ENCODE measurements at places on chromosomes 2 and 18.
A peak's percentile ranks its signal among the peaks of the same experiment; 100 is the strongest.

DNA sequence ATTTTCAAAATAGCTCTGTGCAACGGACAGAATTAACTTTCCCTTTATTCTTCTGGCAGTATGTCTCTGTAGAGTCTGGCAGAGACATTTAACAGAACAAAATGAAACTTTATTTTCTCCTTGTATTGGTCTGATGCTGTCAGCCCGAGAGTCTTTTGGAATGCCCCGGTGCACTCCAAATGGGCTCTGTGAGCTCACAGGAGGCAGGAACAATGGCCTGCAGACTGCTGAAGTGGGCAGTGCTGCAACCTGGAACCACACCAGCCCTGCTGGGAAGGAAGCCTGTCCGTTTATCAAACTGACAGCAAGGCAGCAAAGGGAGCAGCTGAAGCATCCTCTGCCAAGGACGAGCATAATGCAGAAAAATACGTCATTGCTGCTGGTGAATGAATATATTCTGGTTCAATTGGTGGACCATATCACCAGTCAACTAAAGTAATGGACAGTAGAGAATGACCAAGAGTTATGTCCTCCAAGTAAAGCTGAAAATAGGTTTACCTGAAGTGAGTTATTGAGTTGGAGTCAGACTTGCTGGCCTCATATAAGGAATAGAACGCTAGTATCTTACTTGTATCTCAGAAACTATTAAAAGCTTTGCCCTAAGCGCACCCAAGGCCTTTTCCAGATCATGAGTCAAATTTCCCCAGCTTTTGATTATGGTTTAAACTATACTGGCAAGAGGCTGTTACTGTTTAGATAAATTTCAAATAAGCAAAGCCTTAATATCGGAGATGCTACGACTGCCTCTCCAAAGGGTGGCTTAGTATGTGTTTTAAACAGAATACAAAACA, 207.6 kb upstream of the TANK start:
- DNase-seq, result peak; percentile 19

GRCh38 chr2:88177556-88177955, 7.4 kb downstream of the THNSL2 start:
- peak; percentile 44 for DNase-seq

GRCh38 chr2:72077702-72078169, 69.9 kb downstream of the CYP26B1 start:
- DNase-seq, result no peak

- DNase-seq, result peak; percentile 19
Observed at GRCh38 chr2:55555977-55556376, 36.5 kb downstream of the CFAP36 start.

- no peak for DNase-seq
Observed at GRCh38 chr2:232170396-232170795, 208.2 kb upstream of the ALPP start.

- no peak for DNase-seq
Observed at GRCh38 chr2:147487286-147487977, 357.4 kb upstream of the ACVR2A start.

GRCh38 chr18:54220406-54220805, 4.1 kb downstream of the MBD2 start:
- no peak for DNase-seq

- peak; percentile 93 for DNase-seq
Observed at GRCh38 chr2:105104208-105104731, 66.4 kb downstream of the MRPS9 start.

DNA sequence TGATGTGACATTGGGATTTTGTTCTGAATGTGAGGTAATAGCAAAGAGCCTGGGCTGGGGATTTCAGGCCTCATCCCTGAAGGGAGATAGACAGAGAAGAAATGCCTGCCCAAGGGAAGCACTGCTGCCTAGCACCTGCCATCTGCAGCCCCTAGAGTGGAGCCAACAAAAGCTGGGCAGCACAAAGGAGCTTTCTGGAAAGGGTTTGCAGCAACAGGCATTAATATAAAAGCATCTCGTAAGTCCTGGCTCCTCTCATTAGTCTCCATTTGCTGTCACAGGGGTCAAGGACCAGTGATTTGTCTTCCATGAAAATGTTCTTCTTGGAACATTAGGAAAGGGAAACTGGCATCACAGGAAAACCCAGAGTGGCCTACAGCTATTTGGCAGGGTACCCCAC, 157.2 kb upstream of the SLC14A2 start:
- no peak for DNase-seq

- no peak for DNase-seq
Observed at GRCh38 chr18:7349181-7349837, 118.4 kb downstream of the LRRC30 start.

- DNase-seq, result peak; percentile 19
Observed at GRCh38 chr2:130756053-130756873, 923 bp downstream of the AMER3 start.

GRCh38 chr2:145007093-145007959, 487.4 kb upstream of the ZEB2 start:
- DNase-seq, result peak; percentile 99

DNA sequence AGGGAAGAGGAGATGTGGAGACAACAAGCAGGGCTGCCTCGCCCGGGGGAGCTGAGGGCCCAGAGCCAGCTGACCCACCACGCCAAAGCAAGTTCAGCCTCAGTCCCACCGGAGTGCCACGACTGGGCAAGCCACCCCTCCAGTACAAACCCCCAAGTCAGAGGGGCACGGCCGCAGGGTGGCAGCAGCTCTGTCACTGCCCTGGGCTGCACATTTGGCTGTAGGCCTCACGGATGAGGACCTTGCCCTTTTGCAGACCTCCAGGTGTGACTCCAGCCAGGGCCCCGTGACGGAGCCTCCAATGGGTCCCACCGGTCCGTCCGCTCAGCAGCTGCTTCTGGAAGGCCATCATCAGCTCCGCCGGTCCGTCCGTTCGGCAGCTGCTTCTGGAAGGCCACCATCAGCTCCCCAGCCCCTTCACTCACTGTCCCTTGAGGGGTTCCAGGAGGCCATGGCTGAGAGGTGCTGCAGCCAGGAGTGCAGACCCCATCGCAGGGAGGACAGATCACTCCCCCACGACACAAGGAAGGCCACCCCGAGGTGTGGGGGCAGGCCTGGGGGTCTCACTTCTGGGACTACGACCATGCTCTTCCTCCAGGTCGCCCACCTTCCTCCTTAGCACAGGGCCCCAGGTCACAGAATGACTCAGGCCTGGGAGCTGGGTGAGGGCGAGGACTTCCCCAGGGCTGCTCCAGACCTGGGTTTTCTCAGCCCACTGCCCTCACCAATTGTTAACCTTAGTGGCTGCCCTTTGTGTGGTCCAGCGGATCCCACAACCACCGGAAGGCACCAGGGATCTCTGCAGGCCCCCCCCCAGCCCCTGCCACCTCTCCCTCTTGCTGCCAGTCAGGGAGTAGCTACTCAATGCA, 24.6 kb upstream of the STK25 start:
- no peak for DNase-seq

- no peak for DNase-seq
Observed at GRCh38 chr2:29006092-29006979, 25.2 kb downstream of the TOGARAM2 start.

DNA sequence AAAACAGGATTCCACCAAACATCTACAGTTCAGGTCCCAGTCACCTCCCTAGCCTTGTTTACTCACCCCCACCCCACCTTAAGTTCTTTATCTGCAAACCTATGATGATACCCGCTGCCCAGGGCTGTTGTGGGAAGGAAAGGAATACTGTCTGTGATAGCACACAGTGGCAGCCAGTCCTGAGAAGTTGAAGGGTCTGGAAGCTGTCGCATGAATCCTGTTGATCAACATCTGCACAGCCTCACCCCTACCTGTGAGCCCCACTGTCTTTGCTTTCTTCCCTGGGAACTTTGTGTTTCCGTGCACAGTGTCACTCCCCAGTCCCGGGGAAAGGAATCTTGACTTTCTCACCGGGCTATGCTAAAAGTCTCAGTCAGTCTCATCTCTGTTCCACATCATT, 160.7 kb upstream of the EPAS1 start:
- DNase-seq, result no peak
